ENCODE measurements at places on chromosomes 12 and 14. TPM values are rescaled to one million over a fixed set of nuclear protein-coding genes. Genes with fewer than 3 reads are reported as not detected.

GRCh38 chr14:100712490-100712889, 14.2 kb upstream of the DLK1 start:
- H3K4me3 ChIP-seq, result no peak overlapping the region
- DNase-seq, result no peak
- H3K27me3 ChIP-seq, result peaks cover 34% of the 10 kb centered on the region
- no peak overlapping the region for H3K27ac ChIP-seq
- H3K36me3 ChIP-seq, result no peaks in the 10 kb centered on the region
- H3K4me1 ChIP-seq, result no peaks in the 10 kb centered on the region

DNA sequence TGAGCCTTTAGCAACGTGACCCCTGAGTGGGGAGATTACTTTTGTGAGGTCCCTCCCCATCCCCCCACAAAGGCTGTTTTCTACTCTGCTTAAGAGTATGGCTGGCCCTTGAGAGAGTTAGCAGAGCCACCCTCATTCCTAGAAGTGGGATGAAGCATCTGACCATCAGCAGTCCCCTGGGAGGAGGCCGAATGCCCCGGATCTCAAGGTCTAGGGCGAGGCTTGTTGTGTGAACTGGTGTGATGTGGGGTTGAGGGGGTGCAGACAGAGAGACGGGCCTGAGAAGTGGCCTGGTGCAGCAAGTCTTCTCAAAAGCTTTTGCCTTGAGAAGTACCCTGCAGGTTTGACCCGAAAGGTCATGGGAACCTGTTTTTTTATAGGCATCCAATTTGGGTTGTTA, 153.0 kb upstream of the FKBP4 start:
- peaks cover 45% of the 10 kb centered on the region for H3K27me3 ChIP-seq
- peaks cover 22% of the 10 kb centered on the region for H3K4me1 ChIP-seq
- no peak overlapping the region for H3K27ac ChIP-seq
- H3K4me3 ChIP-seq, result peak overlapping the region; percentile 33

DNA sequence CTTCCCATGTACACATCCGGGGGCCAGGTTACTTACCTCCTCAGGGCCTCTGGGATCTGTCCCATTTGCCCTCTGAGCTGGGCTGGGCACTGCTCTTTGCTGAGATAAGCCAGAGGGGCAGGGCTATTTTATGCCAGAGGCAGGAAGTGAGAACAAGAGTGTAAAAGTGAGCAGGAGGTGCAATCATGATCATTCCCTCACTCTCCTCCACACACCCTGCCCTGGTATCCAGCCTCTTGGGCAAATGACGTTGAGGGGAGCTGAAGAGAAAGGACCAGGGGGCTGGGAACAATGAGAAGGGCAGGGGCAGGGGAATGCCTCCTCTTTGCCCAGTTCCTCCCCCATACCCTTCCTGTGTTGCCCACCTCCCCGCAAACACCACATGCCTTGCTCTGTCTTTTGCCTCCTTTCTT, 4.2 kb downstream of the LPAR5 start:
- DNase-seq, result peak; percentile 63
- H3K36me3 ChIP-seq, result no peaks in the 10 kb centered on the region
- no peaks in the 10 kb centered on the region for H3K27me3 ChIP-seq
- H3K4me1 ChIP-seq, result peaks cover 74% of the 10 kb centered on the region
- H3K4me3 ChIP-seq, result peak overlapping the region; percentile 94
- H3K27ac ChIP-seq, result peak overlapping the region; percentile 99

The DDX51 gene
- 18.3 TPM for total RNA-seq

The BATF gene
- 171 TPM for total RNA-seq

The CRIP2 gene
- 1.3 TPM for total RNA-seq

The PAWR gene
- total RNA-seq, result 18.5 TPM
